ENCODE measurements at places on chromosomes 3 and 15.

- peak; percentile 60 for DNase-seq
Measured at GRCh38 chr3:51942603-51943450, 664 bp downstream of the PARP3 start.

GRCh38 chr15:54803134-54803808 is 393.5 kb downstream of the RSL24D1 start:
- DNase-seq, result no peak

DNA sequence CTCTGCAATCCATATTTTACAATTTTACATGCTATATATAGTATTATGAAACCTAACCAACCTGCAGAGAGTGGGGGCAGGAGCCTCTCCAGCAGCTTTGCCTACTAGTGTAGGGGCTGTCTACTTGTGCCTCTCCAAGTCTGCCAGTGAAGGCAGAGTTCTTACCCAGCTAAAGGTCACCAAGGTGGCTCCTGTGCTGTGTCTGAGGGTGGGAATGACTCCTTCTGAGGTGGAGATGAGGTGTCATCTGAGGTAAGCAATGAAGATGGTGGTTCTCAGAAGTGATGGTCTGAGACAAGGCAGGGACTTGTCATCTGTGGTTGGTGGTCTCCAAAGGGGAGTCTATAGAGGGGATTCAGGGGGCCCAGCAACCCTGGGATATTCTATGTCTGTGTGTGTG is 47.5 kb downstream of the SACM1L start:
- DNase-seq, result no peak

- DNase-seq, result no peak
Measured at GRCh38 chr3:152474585-152474984, 205.9 kb downstream of the MBNL1 start.

DNA sequence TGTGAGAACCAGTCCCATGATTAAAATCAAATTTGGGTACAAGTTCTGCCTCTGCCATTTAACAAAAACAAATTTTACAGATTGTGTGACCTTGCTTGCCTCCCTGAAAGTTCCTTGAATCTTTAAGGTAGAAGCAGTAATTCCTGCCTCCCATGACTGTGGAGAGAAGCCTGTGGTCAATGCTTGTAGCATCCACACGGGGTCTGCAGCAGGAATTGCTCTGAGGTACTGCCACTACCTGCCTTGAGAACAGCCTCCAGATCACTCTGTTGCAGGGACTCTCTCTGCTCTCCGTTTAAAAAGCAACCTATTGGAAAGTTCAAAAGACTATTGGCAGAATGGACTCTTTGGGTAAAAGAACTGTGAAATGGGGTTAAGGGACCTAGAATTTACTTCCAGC is 75.9 kb downstream of the SST start:
- DNase-seq, result no peak

GRCh38 chr15:83732196-83732595 is 78.3 kb downstream of the ADAMTSL3 start:
- no peak for DNase-seq

DNA sequence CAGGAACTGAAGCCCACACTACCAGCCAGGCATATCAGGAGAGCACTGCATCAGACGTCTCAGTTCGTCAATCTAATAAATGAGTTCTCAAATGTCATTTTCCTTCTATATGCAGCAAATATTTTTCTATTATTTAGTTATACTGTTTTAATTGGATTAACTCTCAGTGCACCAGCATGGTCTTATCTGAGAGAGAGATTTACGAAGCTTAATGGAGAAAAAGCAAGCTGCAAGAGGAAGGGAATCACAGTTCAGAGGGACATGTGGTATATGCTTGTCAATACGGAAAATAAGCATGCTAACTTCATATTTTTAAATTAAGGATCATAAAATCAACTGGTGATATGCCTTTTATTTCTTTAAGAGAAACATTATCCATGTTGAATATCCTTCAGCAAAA is 213.1 kb upstream of the NECTIN3 start:
- DNase-seq, result no peak

DNA sequence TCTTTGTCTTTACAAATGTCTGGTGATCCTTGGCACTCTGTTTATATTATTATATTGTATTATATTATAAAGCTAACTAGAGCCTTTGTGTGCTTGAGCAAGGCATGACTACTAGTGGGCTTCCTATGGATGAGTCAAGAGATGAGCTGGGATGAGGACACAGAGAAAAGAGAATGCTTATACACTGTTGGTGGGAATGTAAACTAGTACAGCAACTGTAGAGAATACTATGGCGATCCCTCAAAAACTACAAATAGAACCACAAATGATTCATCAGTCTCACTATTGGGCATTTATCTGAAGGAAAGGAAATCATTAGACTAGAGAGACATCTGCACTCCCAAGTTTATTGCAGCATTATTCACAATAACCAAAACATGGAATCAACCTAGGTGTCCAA is 40.8 kb upstream of the MED12L start:
- DNase-seq, result no peak

GRCh38 chr3:143533391-143533790 is 314.9 kb downstream of the SLC9A9 start:
- DNase-seq, result no peak

DNA sequence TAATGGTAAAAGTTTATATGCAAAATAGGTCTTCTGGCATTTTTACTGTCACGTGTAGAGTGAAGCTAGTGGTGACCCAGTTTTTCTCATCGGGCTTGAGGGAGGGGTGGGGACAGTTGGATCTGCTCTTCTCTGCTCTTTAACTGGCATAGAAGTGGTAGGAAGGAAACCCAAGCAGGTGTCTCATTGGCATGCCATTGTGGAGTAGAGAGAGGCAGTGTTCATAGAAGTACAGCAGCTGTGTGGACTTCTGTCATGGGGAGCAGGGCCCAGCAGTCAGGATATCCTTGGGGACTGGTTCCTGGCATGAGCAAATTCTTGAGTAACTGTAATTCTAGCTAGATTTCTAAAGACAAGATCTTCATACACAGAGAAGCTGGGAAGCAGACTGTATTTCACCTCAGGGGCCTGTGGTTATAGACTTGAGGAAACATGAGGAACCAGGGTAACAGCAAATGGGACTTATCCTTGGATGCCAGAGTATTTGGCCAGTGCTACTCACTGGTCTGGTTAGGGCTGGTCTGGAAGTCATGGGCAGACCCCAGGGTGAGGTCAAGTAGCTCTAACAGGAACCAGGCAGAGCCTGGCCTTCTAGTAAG is 42.9 kb downstream of the CDIN1 start:
- DNase-seq, result no peak

DNA sequence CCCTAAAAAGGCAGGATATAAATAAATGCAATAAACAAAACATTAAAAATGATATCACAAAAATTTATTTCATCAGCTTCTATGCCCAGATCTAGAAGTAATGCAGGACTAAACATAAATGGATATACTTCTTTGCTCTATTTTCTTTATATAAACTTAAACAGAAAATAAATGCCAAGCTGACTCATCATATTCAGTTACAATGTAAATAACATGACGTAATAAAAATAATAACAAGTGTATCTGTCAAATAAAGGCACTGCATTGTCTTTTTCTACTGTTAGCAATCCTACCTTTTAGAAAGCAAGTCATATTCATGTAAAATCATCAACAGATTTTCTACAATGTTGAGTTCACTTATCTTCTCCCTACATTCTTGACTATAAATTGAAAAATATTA is 61.6 kb downstream of the NEK10 start:
- DNase-seq, result no peak

DNA sequence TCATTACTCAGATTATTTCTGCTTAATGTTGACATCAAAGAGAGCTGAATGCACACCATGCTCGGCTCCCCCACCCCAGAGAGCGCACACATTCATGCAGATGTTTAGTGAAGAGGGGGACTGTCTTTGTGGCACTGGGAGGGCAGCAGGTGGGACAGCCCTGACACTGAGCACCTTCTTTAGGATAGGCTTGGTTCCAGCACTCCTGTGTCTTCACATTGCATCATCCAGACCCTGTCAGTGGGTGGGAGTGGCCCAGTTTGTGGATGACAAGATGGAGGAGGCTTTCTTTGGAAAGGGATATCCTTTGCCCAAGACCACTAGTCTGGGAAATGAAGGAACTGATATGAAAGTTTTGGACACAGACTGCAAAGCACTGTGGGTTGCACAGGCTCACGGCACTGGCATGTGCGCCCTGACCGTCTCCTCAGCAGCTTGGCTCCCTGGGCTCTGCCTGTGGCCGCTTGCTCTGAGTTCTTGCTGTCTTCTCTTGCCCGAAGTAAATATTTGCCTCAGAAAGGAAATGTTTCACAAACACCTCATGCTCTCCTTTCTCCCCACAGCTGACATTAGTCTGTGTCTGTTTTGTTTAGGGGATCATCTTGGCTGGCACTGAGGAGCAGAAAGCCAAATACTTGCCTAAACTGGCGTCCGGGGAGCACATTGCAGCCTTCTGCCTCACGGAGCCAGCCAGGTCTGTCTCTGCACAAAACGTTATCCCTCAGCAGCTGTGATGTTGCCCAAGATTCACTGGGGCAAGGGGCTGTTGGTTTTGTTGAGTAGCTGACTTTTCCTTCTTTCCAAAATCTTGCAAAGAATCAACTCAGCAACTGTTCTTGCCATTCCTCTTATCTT is 16.6 kb downstream of the ACAD9 start:
- DNase-seq, result no peak

- DNase-seq, result peak; percentile 71
Measured at GRCh38 chr15:84734794-84735479, 13.5 kb upstream of the ZNF592 start.

- no peak for DNase-seq
Measured at GRCh38 chr3:12952343-12953200, 111.2 kb upstream of the RPL32 start.

- DNase-seq, result no peak
Measured at GRCh38 chr3:57544181-57545125, at the start of gene DNAH12. Gene DNAH12, minus strand, starts transcription at chr3:57544344. Its CDS starts 1,474 bp downstream, at chr3:57542870.

- DNase-seq, result no peak
Measured at GRCh38 chr3:185199206-185199605, 46.3 kb upstream of the C3orf70 start.

All from CD4-positive, alpha-beta T cell treated with Interleukin-2 at 100 ng/mL for 4 hours (primary cell).